ENCODE measurements at places on chromosomes 7 and 10.
A peak's percentile ranks its signal among the peaks of the same experiment; 100 is the strongest.

DNA sequence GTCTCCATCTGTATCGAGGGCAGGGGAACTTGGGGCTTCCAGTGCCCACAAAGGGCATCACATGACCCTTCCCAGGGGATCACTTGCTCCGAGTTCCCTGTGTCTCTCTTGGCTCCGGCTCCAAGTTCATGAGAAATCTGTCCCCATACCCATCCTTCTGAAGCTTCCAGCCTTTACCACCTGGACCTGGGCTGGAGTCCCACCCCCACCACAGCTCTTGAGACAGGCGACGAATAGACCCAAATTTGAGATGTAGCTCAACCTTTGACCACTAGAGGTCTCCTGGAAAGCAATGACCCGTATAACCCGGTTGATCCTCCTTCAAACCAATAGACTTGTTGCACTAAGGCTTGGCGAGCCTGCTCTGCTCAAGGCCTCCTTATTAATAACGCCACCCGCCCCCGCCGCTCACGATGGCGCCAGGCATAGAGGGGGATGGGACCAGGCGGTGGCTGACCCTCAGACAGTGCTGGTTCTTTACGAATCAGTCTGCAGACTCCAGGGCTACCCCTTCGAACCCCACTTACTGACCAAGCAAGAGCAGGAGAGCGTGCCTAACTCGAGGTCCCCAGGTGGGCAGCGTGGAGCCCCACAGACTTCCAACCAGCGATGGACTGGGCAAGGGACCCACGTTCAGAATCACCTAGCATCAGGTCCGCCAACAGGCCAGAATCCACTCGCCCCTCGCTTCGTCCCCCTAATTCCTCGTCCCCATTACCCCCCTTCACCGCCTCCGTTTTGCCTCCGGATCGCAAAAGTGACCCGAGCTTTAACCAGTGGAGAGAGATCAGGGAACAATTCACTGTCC is 4.4 kb upstream of the ARID5B start:
- DNase-seq: peak; percentile 76

DNA sequence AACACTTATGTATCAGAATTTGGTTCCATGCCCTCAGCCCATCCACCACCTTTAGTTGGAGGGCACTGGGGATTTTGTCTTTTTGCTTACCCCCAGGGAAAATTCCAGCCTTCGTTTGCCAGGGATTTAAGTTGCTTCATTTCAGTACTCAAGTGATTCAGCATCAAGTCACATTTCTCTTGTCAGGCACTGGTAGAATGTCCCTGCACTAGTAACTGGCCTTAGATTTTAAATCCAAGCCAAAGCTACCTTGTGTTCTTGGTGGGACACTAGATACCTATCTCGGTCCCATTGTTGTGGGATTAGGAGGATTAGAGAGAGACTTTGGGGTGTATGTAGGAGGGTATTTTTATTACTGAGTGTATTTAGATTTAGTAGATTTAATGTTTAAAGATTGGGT is 613.1 kb downstream of the SUGCT start:
- DNase-seq: no peak

- DNase-seq: peak; percentile 0
These were observed 24.7 kb downstream of the IL2RA start for GRCh38 chr10:6037422-6037821.

DNA sequence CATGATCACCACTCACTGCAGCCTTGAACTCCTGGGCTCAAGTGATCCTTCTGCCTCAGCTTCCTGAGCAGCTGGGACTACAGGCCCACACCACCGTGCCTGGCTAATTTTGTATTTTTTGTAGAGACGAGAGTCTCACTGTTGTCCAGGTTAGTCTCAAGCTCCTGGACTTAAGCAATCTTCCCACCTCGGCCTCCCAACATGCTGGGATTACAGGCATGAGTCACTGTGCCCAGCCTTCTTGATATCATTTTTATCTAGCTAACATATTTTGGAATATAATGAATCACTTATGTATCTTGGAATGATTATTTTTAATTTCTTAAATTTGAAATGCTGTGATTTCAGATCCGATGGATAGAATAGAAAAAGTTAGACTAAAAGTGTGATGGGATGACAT is 18.4 kb downstream of the ARL4A start:
- DNase-seq: no peak

DNA sequence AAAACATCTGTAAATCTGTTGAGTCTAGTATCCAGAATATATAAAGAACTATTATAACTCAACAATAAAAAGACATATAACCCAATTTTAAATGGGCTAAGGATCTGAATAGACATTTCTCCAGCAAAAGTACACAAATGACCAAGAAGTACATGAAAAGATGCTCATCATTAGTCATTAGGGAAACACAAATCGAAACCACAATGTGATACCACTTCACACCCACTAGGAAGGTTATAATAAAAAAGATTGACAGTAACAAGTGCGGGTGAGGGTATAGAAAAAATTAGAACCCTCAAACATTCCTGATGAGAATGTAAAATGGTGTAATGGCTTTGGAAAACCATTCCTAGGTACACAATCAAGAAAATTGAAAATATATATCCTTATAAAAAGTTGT is 4.1 kb downstream of the XPNPEP1 start:
- DNase-seq: no peak

DNA sequence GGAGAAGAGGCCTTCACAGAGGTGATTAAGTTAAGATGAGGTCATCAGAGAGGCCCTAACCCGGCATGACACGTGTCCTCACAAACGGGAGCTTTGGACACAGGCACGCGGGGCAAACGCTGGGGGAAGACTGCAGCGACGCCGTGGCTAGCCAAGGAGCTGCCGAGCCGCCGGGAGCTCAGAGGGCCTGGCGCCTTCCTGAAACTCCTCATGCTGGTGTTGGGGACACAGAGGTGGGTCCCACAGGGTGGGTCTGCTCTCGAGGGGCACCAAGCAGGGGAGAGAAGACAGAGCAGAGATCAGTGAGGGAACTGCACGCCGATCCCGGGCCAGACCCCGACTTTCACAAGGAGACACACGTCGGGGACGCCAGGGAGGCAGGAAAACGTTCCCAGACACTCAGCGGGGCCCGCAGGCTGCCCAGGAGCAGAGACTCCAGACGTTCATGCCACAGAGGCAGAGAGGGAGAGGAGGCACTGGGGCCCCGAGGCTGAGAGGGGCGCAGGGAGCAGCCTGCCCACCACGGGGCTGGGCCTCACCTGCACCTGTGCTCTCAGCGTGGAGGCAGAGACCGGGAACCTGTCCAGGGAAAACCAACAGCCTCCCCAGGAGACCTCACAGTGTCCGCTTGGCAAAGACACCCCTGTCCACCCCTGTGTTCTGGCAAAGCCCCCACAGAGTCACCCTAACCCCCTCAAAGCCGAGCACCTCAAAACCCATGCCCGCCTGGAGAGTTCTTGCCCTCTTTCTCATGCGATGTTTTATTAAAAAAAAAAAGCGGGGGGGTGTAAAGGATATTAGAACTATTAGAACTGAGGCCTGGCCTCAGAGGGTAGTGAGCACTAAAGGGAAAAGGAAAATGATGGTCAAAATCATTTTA is 103.8 kb downstream of the PDGFA start:
- no peak for DNase-seq

GRCh38 chr7:50565977-50566376 is 772 bp upstream of the DDC start:
- no peak for DNase-seq

- no peak for DNase-seq
These were observed 101.5 kb upstream of the IMMP2L start for GRCh38 chr7:111663771-111664170.

- DNase-seq: peak; percentile 48
These were observed 140.7 kb downstream of the SND1 start for GRCh38 chr7:127792528-127793342.

DNA sequence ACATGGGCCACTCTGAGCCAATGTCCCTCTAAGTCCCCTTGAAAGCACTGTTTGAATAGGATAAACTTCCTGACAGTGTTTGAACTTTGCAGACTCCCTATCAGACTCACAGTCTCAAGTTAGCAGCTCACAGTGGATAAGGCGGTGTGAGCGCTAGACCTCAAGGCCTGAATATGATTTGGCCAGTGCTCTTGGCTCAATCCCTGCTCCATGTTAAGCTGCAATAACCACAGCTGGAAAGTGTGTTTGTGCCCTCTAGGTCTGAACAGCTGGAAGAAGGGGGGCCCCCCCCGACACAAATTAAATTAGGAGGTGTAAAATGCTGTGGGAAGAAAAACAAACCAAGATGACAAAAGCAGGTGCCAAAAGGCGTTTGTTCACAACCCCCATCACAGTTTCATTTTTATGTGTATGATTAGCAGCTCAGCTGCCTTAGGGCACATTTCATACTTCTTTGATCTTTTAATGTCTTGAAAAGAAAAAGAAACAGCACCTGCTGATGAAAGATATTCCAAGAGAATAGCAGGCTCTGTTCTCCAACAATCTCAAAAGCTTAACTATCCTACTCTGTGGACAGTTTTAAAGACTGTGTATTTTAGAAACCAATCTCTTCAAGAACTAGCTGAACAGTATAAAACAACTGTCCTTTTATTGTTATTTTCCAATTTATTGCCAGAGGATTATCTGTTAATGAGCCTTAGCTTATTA is 167.6 kb downstream of the SNX13 start:
- no peak for DNase-seq

DNA sequence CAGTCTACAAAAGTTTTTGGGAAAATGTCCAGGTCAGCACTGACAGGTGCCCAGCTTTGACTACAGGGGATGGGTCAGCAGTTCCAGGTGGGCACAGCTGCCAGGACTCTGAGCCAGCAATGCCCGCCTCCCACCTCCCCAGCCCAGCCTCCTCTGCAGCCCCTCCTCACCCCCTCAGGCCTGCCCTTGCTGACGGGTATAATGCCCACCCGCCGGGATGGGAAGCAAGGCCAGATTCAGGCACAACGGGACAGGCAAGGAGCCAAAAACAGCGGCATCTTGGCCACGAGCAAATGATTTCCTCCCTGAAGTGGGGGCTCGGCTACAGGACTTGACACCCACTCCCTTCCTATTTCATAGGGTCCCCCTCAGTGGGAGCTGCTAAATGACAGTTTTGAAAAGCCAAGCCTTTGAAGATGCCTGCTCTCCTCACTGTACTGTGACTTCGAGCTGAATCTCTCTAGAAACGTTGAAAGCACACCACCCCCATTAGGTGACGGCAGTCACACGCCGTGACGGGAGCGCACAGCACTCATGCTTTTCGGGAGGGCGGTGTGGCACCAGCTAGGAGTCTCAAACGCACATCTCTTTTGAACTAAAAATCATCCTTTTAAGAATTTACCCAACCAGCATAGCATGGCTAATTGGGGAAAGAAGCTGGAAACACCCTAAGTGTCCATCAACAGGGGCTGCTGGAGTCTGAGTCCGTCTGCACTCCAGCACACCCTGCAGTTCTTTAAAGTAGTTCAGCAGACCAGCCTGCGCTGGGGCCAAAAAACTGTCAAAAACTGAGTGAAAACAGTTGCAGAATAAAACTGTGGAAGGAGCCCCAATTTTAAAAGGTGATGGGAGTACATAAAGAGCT is 29.6 kb downstream of the MAD1L1 start:
- DNase-seq: no peak

- peak; percentile 3 for DNase-seq
These were observed 161.3 kb upstream of the NPVF start for GRCh38 chr7:25389489-25390106.

DNA sequence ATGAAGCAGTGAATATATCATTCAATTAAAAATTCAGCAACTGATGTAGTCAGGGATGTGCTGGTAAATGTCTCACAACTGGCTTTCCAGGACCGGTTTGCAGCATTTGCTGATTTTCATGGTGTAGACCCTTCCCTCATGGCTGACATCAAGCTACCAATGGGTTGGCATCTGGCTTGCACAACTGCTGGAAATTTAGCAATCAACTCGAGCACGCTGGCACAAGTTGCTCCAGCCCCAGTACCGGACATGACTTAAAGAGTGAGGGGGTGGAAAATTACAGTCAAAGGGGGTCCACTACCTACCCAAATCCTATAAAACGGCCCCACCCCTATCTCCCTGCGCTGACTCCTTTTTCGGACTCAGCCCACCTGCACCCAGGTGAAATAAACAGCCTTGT is 198.4 kb upstream of the NRP1 start:
- DNase-seq: no peak

GRCh38 chr7:149722356-149722957 is 50.9 kb downstream of the ZNF467 start:
- DNase-seq: no peak

DNA sequence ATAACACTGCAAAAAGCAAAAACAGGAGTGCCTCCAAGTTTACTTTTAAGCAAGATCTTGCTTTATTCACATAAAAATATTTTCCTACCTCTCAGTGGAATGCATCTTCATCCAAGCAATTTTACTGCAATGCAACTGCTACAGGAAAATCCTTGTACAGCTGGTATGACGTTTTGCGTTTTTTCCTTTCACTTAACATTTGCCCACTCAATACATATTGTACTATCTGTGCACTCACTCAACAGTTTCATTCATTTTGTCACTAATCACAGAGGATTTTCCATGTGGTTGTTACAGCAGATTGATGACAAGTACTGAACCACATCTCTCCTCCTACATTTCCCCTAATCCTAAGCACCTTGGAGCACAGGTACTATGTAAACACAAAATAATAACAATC is 222.0 kb upstream of the IMMP2L start:
- DNase-seq: no peak

GRCh38 chr7:112723416-112723815 is 66.8 kb downstream of the TMEM168 start:
- no peak for DNase-seq

DNA sequence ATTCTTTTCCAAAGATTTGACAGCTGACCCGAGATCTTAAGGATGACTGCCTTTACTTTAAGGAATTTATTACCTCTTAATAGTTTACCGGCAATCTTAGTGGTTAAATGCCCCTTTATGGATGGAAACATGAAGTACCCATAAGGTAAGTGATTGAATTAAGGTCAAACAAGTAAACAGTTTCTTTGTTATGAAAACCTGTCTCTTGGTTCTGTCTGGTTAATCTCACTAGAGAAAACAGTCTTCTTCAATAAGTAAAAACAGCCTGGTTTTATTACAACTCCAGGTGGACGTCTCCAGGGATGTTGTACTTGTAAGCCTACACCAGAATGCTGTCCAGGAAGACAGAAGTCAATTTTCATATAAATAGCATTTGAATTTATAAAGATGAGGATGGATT is 161.8 kb upstream of the MTPN start:
- no peak for DNase-seq

DNA sequence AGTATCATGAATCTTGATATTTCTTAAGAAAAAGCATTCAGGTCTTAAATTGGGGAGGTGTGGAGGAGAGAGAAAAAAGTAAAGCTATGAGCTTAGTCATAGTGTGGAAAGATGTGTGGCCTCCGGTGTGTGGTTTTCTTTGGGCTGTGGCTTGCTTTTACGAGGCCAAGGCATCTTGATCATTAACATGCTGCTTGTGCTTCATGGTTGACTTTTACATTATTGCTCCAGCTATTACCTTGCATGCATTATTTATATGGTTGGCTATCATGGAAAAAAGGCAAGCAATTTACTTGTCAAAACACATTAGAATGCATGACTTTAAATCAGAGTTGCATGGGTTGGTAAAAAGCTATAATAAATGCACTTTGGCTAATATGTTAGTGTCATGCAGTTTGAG is 300.7 kb upstream of the ADARB2 start:
- DNase-seq: no peak
